ENCODE measurements at places on chromosomes 2 and 18. TPM values are rescaled to one million over a fixed set of nuclear protein-coding genes. Genes with fewer than 3 reads are reported as not detected.

The TIGD1 gene
- 0.99 TPM for total RNA-seq

The GNAL gene
- 2.1 TPM for total RNA-seq

DNA sequence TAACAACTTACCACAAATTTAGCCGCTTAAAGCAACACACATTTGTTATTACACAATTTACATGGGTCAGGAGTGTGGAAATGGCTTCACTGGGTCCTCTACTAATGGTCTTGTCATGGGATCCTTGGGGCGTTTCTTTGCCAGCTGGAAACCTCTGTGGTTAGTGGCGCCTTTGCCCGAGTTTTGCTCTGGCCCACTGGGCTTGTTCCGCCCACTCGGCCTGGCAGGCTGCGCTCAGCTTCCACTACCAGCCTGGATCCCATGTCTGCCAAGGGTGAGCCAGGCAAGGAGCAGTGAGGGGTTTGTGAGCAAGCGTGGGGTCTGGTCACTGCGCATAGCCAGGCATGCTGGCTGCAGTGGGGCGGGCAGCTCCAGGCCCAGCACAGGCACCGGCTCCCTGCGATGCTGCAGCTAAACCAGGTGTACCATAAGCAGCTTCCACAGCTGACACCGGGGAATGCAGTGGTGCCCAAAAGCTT lies 16.2 kb upstream of the MBD2 start:
- DNase-seq: peak; percentile 59

- peak; percentile 35 for DNase-seq
Measured at GRCh38 chr2:229800997-229801754, 86.8 kb upstream of the DNER start.

GRCh38 chr2:208415255-208415654 lies 8.7 kb downstream of the PTH2R start:
- DNase-seq: no peak

The IL36RN gene
- total RNA-seq: not detected

DNA sequence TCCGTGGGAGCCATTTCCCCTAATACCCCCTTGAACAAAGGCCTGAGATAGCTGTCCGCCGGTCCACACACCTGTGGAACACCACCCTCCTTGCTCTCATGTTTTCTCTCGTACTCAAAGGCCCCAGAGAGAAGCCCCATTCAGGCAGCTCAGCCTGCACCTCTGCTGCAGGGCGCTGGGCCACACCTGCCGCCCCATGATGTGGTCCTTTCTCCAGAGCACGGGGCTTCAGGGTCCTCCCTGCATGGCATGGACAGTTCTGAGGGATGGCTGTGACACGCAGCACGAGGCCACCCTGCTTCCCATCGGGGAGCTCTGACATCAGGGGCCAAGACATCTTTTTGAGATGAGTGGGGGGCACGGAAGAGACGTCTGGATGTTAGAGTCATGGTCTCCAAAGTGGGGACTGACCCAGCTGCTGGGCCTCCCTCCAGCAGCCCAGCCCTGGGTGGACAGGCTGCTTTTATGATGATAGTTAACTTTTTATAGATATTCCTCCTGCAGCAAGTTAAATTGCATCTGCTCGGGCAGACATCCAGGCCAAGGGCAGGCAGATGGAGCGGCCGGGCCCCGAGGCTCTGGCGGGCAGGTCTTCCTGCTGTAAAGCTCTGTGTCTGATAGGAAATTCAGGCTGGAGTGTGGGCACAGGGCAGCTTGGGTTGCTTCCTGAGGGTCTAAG lies 56.7 kb downstream of the SDC1 start:
- no peak for DNase-seq
